ENCODE measurements at places on chromosomes 13 and 19. TPM values are rescaled to one million over a fixed set of nuclear protein-coding genes. Genes with fewer than 3 reads are reported as not detected.

GRCh38 chr13:79522583-79522982 is 41.6 kb downstream of the NDFIP2 start:
- peak; percentile 17 for DNase-seq

DNA sequence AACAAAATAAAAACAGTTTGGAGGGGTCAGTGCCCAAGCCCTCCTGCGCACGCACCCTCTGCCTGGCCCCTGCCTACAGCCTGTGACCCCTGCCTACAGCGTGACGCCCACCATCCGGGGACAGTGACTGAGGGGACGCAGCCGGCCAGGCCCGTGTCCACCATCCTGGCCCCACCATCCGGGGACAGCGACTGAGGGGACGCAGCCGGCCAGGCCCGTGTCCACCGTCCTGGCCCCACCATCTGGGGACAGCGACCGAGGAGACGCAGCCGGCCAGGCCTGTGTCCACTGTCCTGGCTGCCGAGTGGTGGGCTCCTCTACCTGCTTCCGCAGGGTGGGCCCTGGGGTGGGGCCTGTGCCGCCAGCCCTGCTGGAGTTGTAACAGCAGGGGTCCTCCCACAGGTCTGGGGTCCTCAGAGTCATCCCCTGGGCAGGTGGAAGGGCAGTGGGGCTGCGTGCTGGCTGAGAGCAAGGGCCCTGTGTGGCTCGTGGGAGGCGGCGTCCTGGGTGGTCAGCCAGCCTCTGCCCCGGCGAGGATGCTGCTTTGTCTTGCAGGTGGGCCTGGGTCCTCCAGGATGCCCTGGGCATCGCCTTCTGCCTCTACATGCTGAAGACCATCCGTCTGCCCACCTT is 14.3 kb downstream of the SPPL2B start:
- DNase-seq = no peak

DNA sequence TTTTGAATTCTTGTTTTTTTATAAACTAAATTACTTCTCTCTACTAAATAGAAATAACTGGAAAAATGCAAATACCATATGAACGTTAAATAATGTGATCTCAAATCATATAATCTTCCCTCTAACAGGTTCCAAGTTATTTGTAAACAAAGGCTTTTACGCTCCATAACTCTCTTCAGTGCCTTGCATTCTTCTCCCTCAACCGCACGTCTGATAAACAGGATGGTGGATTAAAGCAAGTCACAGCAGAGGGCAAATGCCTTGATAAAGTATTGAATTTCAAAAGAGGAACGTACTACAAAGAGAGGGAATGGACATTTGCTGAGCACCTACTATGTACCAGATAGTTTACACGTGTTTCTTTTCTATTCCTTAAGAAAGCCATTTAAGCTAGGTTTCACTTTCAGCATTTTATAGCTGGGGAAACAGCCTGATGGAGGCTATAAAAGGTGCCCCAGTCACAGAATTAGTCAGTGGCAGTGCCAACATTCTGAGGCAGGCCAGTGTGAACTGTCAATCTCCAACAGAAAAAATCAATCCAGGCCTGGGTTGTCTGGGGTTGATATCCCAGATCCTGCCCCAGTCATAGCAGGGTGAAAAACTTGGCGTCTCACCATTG is 15.8 kb downstream of the MRPS31 start:
- no peak for DNase-seq

Gene C1QTNF9
- not detected for total RNA-seq

DNA sequence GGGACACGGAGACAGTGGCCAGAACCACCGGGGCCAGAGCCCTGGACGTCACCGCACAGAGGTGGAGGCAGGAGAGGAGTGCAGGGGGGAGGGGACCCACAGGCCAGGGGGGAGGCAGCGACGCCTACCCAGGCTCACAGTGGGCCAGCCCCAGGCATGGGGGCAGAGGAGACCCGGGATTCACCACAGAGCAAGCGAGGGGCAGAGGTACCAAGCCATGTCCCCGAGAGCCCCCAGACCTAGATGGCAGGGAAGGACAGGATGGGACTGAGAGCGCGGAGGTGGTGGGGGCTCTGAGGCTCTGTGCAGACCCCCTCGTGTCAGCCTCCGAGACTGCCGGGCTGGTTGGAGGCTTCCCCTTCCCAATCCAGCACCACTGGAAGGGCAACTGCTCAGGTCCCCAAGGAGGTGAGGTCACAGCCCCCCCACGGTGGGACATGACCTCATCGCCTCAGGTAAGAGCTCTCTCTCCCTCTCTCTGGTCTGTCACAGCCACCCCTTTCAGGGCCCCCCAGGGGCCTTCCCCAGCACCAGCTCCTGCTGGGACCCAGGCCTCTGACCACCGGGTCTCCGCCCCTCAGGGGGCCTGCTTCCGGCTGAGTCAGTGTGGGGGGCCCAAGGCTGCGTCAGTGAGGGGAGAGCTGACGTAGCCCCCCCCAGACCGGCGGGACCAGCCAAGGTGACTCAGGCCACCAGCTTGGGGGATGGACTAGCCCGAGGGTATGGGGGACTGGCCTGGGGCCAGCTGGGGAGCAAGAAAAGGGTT is 2.2 kb upstream of the IL11 start:
- peak; percentile 90 for DNase-seq
